GM13976 (cell line): ENCODE measurements at places on chromosomes 7 and 10.

DNA sequence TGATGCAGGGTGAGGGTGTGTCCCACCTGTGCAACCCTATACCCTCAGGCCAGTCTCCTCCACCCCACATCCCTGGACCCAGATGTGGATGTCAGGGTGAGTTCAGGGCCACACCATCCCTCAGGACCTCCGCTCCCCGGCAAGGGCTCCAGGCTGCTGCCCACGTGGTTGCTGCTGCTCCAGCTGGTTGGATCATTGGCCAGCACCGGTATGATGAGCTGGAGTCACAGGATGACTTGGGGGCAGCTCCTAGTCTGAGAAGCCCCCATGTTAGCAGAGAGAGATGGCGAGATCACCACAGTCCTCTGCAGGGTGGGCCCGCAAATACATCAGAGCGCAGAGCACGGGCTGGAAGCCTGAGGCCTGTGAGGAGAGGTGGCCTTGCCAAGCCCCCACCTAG is 103.3 kb upstream of the GDF10 start:
- no peak for DNase-seq

GRCh38 chr7:66845379-66846095 is 75.5 kb upstream of the TMEM248 start:
- no peak for DNase-seq

- DNase-seq: no peak
Measured at GRCh38 chr7:38478404-38478803, 152.8 kb downstream of the AMPH start.

- DNase-seq: no peak
Measured at GRCh38 chr10:101956117-101956516, 99.9 kb downstream of the ARMH3 start.

DNA sequence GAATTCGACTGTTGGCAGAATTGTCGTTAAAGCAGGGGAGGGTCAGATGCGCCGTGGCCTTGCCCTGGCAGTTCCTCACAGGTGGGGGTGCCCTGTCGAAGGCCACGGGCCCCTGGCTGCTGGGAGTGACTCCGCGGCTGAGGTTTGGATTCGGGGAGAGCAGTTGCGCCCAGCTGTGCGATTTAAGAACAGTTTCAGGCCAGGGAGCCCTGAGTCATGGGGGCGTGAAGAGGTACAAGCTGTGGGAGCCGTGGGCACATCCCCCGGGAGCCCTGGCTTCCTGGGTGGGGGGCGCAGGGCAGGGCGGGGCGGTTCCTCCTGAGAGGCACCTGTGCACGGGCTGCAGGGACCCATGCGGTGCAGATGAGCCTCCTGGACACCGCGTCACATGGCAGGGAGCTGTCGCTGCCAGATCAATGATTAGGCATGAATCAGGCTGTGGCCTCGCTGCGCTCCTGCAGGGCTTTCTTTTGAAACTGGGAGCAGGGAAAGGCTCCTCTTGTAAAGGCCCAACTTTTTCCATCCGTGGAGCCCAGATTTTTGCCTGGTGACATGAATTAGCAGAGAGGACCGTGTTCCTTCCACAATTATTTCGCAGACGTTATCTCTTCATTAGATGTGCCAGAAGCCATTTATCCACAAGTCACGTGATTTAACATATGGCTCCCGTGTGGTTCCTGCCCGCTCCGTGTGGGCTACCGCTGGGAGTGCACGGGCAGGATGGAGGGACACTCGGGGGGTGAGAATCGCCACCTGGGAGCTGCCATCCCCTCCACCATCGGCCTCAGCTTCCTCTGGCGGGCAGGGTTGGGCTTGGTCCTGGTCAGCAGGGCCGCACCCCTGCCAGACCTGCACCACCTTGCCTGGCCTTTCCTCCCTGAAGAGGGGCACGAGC is 918 bp downstream of the PWWP2B start:
- DNase-seq: no peak

DNA sequence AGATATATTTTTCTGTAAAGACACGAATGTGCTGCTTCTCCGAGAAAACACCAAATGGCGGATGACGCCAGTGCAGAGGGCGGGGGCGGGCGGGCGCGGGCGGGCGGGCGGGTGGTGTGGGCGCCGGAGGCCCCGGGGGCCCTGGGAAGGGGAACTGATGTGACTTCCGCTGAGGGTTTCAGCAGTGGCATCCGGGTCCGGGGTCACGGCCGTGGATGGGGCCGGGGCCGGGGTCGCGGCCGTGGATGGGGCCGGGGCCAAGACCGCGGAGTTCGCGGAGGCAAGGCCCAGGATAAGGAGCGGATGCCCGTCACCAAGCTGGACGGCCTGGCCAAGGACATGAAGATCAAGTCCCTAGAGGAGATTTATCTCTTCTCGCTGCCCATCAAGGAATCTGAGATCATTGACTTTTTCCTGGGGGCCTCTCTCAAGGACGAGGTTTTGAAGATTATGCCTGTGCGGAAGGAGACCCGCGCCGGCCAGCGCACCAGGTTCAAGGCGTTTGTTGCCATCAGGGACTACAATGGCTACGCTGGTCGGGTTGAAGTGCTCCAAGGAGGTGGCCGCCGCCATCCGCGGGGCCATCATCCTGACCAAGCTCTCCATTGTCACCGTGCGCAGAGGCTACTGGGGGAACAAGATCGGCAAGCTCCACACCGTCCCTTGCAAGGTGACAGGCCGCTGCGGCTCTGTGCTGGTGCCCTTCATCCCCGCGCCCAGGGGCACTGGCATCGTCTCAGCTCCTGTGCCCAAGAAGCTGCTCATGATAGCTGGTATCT is 20.3 kb upstream of the IGF2BP3 start:
- peak; percentile 86 for DNase-seq
